ENCODE measurements at places on chromosomes 12 and 14.

GRCh38 chr12:123148655-123149054 lies 2.2 kb downstream of the PITPNM2 start:
- DNase-seq: no peak

- DNase-seq: no peak
Observed at GRCh38 chr12:2064071-2064507, 11.3 kb downstream of the CACNA1C start.

DNA sequence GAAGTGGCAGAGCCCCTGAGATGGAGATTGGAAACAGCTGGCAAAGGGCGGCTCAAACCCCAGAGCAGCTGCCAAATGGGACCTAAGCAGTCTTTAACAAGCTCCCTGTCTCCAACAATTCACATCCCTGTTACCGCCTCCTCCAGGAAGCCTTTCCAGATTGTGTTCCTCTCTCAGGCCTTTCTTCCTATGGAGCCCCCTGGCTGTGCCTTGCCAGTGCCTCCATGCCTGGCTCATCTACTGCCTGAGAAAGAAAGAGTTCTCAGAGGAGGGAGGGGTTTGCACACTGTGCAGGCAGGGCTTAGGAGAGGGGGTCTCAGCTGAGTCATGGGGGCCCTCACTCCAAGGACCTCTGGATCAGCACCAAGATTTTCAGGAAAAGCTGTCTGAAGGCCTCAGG lies 8.8 kb upstream of the KRT74 start:
- DNase-seq: no peak

DNA sequence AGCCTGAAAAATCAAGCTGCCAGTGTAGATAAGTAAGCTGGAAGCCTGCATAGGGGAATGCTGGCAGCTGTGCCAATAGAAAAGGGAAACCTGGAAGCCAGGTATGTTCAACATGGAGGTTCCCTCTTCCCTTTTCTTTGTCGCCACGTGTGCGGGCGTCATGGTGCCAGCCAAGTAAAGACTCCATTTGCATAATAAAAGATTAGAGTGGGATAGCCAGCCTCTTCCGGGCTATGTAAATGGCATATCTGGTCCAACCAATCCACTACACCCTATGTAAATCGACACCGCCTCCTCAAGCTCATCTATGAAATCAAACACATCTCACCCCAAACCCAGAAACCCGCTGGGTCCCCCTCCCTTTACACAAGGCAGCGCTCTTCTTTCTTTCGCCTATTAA lies 5.6 kb upstream of the ADGRD1 start:
- DNase-seq: no peak

DNA sequence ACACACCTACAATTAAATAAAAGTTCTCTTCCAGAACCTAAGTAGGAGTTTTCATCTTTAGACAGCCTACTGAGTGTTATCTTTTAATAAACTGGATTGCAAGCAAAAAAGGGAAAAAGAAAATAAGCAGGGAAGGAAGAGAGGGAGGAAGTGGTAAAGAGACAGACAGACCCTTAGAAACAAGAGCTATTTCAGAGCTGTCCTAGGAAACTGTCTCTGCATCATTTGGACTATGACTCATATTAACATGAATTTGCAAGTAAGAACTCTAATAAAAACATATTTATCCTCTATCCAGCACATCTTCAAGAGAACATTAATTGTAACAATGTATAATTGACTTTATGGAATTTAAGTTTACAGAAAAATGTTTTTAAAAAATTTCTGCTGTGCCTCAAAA lies 438.8 kb upstream of the USP15 start:
- no peak for DNase-seq

- DNase-seq: no peak
Observed at GRCh38 chr12:7907009-7907408, 29.0 kb downstream of the SLC2A3 start.

DNA sequence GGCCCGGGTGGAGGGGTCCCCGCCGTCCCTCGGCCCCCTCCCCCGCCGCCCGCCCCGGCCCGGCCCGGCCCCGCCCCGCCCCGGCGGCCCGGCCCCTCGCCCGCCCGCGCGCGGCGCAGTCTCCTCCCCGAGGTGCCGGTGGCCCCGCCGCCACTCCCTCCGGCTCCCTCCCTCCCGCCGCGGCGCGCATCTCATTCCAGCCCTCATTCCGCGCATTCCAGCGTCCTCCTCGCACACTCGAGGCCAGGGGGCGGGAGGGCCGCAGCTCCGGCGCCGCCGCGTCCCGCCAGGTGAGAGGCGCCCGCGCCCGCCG lies at the start of gene TEAD4:
TSS of gene TEAD4 (plus strand) at position 206 of the 313 bp plus-strand sequence.
- no peak for DNase-seq

- no peak for DNase-seq
Observed at GRCh38 chr12:89239534-89239933, 112.8 kb downstream of the DUSP6 start.

DNA sequence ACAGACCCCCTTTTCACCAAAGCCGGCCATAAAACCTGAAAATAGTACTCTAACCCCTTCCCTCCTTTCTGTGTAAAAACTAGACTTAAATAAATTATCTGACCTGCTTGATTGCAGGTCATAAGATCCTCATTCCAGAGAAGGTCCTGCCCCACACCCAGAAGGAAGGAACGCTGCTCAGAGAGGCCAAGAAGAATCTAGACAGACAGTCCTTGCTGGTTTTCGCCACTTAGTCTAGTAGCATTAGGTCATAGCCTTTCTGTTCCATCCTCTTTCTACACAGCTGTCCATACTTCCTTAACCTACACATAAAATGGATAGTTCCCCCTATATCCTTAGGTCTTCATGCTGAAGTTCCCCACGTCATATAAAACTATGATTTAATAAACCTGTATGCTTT lies 83.7 kb upstream of the IGF1 start:
- DNase-seq: no peak

GRCh38 chr14:61025251-61026223 lies 44.5 kb downstream of the SLC38A6 start:
- peak; percentile 34 for DNase-seq

- DNase-seq: no peak
Observed at GRCh38 chr14:71726580-71727021, 205.6 kb upstream of the RGS6 start.

DNA sequence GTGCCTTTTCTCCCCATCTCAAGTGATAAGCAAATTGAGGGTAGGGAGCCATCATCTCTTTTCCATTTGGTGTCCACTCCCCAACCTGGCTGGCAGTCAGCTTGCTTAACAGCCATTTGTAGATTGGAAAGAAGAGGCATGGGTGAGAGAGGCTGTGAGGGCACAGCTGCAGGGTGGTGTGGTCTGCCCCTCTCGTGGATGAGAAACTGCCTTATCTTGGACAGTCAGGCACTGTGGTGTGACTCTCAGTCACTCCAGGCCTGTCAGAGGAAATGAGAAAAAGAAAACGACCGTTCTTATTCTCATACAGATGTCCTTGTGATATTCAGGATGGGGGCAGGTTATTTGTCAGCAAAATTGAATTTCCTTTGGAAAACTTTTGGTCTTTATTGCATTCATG lies 65.1 kb upstream of the SRSF5 start:
- DNase-seq: no peak

GRCh38 chr12:68176257-68176656 lies 16.7 kb upstream of the IFNG start:
- DNase-seq: no peak

DNA sequence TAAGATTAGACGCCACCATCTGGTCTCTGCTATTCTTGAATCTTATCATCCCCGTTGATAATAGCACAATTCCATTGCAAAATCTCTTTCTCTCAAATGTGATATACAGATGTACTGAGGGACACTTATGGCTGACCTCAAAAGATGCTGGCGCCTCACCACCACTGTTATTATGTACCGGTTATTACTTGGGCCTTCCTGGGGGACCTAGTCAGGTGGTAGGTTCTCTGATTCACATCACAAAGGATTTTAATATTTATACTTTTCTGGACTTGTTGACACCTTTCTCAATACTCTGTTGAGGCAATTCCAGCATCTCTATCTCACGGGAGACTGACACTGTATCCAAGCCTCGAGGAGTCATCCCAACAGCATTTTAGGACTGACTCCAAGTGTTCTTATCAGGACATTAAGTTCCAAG lies 21.3 kb upstream of the FAM234B start:
- DNase-seq: no peak

- peak; percentile 66 for DNase-seq
Observed at GRCh38 chr14:105168496-105168978, at the start of gene JAG2. Gene JAG2 (minus strand): TSS chr14:105168776. CDS start chr14:105168420, 356 bp downstream.

DNA sequence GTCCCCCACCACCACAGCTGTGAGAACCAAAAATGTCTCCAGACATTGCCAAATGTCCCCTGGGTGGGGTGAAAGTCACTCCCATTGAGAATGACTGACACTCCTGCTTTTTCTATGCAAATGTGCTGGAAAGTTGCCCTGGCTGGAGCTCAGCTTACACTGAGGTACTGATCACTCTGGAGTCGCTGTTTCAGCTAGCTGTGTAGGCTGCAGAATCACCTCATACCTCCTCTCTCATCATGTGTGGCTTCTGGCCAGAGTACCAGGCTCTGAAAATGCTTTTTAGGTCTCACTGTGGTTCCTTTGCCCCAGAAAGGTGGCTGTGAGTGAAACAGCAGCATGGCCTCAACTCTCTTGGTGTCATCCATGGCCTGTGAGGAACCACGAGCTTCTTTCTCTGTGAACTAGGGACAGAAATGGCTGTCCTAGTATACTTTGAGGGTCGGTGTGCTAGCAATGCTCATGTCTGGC lies 414.4 kb downstream of the DPF3 start:
- no peak for DNase-seq

GRCh38 chr14:76904740-76905569 lies 78.7 kb downstream of the LRRC74A start:
- DNase-seq: peak; percentile 88
